ENCODE measurements at places on chromosomes 6 and 20. TPM values are rescaled to one million over a fixed set of nuclear protein-coding genes. Genes with fewer than 3 reads are reported as not detected.

Gene CD40
- 9.7 TPM for polyA plus RNA-seq

- DNase-seq = no peak
These were observed 263.3 kb upstream of the QKI start for GRCh38 chr6:163151212-163151611.

Gene CALHM5
- polyA plus RNA-seq = 1.2 TPM

DNA sequence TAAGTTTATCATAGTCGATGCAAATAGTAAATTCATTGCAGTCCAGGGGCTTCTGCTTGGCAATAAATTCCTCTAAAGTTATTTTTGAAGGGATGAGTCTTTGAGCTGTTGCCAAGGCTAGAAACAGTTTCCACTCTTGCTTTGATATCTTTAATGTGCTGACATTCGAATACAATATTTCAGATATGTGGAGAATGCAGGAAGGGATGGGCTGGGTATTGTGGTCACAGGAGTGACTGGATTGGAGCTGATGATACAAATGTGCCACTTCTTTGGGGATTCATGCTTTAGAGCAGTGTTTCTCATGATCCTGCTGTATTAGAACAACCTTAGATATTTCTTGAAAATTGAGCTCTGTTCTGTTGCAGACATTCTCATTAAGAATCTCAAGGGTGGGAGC is 139.0 kb downstream of the PRDM13 start:
- no peak for DNase-seq

GRCh38 chr6:130211691-130212090 is 11.1 kb downstream of the SAMD3 start:
- no peak for DNase-seq

Measured in right cardiac atrium (tissue), 5 donors.